NCI-H524 (cell line): ENCODE measurements at places on chromosomes 11 and 22.

DNA sequence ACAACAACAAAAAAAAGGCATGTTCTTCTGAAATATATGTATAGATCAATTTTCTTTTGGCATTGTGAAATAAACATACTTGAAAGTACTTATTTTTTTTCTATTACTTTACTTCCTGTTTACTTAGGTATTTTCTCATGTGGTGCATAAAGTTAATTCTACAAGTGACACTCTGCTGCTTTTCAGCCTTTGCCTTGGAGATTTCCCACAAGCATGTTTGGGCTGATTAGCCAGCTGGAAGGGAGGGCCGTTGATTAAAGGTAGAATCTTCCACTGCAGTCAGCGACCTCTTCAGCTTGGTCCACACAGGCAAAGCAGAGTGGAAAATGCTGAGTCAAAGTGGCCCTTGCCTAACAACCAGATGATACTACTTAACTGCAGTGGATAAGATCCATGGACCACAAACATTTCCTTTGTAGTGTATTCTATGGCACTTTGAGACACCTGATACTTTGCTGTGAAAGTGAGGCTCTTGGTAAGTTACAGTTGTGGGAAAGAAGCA is 176.0 kb downstream of the ARHGAP42 start:
- DNase-seq, result peak; percentile 85

DNA sequence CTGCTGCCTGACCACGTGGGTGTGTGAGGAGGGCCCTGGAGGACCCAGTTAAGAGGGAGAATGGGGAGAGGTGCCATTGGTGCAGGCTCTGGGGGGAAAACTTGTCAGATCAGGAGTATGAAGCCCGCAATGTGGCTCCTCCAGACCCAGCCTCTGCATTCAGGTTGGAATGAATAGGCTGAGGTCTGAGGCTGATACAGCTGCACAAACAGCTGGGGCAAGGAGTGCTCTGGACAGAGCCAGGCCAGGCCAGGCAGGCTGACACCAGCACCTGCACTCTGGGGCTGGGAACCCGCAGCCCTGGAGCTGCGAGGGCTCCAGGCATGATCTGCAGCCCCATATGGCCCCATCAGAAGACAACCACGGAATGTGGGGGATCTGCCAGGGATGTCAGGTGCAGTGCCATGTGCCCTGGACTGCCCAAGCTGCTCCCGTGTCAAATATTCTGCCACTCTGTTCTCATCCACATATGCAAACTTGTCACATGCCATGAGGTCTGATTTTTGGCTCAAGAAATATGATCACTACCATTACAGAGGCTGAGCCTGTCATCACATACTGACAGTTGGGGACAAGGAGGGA is 27.2 kb upstream of the KCNJ11 start:
- DNase-seq, result no peak

- DNase-seq, result no peak
Measured at GRCh38 chr11:72816404-72816990, 2.3 kb downstream of the ATG16L2 start.

GRCh38 chr11:95924414-95924760 is 480 bp upstream of the MTMR2 start:
- no peak for DNase-seq

GRCh38 chr22:46776876-46777608 is 14.6 kb downstream of the TBC1D22A start:
- DNase-seq, result no peak

DNA sequence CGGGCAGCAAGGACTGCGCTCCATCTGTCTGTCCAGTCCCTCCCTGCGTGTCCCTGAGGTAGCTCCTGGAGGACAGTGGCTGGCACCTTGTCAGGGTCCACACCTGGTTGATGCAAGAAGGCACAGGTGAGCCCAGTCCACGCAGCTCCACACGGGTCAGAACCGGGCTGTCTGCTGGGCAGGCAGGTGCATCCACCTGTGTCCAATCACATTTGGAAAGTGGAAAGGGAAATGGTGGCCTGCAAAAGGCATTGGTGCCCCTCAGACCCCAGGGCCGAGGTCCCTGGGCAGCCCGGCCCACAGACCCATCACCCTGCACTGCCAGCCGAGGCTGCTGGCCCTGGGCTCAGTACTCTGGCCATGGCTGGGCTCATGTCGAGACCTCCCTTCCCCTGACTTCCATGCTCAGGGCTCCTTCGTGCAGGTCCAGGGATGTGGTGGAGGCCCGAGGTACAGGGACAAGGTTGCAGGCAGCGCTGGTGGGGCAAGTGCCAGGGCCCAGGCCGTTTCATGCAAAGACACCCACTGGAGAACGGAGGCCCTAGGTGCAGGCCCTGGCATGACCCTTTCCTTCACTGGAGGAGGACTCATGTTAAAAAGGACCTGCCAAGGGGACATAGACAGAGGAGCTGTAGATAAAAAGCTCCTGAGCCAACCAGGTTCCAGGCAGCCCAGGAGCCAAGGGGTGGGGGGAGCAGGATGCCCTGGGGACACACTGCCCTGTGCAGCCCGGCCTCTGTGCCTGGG is 38.9 kb upstream of the TH start:
- DNase-seq, result no peak

DNA sequence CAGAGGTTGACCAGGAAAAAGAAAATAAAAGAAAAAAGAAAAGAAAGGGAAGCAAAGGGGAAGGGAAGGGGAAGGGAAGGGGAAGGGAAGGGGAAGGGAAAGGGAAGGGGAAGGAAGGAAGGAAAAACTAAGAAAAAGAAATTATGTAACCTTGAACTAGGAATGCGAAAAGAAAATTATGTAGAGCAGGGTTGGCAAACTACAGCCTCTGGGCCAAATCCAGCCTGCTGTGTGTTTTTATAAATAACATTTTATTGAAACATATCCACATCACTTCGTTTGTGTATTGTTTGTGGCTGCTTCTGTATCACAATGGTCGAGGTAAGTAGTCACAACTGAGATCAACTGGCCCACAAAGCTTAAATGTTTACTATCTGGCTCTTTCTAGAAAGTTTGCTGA is 56.7 kb downstream of the CLPB start:
- DNase-seq, result no peak

DNA sequence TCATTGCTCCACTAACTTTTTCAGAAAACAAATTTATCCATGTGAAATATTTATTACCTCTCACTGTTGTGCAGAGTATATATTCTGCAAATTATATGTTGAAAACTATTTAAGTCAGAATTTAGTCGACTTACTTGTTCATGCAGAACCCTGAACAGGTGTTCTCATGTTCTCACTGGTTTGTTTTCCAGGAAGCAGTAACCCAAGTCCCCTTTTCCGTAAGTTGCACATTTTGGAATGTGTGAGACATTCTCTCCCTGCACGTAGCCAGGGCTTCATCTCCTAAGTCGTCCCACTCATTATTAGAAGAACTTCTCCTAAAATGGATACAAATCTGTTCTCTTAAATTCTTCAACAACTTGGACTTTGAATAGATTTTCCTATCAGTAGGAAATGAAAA is 524.9 kb downstream of the CNTN5 start:
- DNase-seq, result no peak

GRCh38 chr11:114449845-114450244 is 10.6 kb downstream of the REXO2 start:
- DNase-seq, result no peak

DNA sequence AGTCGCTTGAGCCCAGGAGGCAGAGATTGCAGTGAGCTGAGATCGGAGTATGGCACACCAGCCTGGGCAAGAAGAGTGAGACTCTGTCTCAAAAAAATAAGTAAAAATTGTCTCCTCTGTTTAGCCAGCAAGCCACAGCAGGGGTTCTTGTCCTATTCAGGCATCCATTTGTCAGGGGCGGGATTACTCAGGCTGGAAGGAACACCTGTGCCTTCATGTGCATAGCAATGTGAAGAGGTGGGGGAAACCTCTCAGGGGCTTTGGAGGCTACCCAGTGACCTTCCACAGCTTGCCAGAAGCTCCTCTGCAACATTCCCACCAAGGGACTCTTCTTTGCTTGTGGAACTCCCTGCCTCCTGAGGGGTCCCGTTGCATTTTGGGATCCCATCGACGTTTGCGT is 63.3 kb downstream of the FBLN1 start:
- DNase-seq, result no peak

DNA sequence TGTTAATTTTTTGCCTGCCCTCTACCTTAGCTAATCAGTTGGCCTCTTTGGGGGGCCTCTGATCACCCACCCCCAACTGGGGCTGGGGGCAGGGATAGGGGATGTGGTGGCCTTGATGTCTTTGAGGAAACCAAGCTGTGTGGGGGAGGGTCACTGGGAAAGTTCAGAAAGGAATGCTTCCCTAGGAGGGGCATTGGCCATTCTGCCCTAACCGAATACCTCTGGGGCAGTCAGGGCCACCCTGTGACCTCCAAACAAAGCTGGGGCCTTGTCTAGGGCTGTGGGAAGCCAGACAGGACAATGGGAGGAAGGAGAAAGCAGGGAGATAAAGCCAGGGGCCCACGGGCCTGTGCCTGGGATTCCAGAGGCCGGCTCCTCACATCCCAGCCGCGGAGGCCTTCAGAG is 97.5 kb downstream of the TSPAN18 start:
- no peak for DNase-seq

GRCh38 chr11:30608534-30608933 is 22.4 kb upstream of the MPPED2 start:
- DNase-seq, result peak; percentile 66
